Posterior vena cava (tissue), 2 donors: ENCODE measurements at places on chromosomes 6 and 20. TPM values are rescaled to one million over a fixed set of nuclear protein-coding genes. Genes with fewer than 3 reads are reported as not detected.
A peak's percentile ranks its signal among the peaks of the same experiment; 100 is the strongest.

DNA sequence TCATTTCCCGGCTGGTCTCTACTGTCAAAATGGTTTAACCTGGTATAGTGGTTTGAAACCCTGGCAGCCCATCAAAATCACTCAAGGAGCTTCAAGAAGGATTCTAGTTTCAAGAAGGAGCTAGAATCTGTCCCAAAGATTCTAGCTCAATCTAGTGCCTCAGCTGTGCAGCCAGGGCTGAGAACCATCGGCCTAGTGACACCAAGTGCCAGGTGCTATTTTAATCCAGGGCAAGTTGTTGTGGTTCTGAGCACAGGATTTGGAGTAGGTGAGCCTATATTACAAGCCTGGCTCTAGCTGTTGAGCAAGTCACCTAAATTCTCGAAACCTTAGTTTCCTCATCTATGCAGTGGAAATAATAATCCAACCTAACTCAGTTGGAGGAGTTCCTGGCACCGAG lies 3.7 kb downstream of the MOCS1 start:
- DNase-seq = no peak

NR2E1 gene
- total RNA-seq = not detected

DNA sequence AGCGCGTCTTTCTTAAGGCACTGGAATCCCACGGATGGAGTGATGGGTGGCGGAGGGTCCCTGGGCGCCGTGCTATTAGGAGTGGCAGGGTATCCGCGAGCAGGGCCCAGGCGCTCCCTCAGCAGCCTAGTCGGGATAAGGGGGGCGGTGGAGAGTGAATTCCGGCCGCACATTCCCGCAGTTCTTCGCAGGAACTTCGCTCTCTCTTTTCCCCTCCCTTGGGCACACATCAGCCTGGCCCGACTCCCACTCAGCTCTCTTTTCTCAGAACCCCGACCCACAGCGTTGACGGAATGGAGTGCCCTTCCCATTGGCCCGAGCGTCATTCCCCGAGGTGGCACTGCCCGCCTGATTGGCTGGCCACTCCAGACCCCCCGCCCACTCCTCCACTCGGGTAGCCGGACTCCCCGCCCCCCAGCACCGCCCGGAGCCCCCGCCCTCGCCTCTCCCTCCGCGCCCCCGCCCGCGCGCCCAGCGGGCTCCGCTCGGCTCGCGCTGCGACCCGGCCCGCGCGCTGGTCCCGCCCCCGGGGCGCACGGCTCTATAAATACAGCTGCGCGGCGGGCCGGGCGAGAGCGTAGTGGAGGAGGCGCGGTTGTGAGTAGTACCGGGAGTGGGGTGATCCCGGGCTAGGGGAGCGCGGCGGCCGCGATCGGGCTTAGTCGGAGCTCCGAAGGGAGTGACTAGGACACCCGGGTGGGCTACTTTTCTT lies at the start of gene ID4:
TSS of gene ID4 (plus strand) at position 572 of the 712 bp plus-strand sequence. CDS start 385 bp downstream, outside the sequence.
- peak; percentile 97 for DNase-seq

DNA sequence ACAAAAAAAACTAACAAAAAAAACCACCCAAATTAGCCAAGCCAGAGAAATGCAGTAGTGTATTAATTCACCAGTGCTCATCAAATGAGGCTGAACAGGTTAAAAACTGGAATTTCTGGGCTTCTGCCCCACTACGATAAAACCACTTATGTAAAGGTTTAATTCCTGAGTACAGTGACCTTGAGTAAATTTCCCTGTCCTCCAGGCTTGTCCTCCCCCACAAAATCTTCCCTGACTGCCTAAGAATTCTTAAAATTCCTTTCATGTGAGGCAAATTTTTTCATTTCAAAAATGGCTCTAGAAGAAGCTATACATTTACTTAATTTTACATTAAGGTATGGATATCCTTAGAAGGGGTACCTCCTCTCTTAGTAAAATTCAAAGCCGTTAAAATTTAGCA lies 80.1 kb upstream of the ID4 start:
- DNase-seq = no peak

- no peak for DNase-seq
Observed at GRCh38 chr20:53750827-53751619, 157.4 kb upstream of the ZNF217 start.

GRCh38 chr6:97128507-97128906 lies 154.5 kb downstream of the MMS22L start:
- no peak for DNase-seq

DNA sequence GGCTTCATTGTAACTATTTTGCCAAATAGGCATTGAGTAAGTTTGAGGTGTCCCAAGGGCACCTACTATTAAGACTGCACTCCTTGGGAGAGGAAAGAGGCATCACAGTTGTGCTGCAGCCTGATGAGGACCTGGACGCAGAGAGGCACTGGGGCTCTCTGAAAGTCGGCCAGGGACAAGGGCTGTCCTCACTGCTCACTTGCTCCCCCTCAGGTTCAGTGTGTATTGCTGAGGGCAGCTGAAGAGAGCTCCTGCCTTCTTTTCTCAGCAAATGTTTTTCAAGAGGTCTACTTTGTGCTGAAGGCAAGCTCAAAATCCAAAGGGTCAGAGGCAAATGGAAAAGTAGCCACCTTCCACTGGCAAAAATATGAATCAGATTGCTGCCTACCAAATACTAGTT lies 331.8 kb downstream of the RIMS1 start:
- DNase-seq = no peak

DNA sequence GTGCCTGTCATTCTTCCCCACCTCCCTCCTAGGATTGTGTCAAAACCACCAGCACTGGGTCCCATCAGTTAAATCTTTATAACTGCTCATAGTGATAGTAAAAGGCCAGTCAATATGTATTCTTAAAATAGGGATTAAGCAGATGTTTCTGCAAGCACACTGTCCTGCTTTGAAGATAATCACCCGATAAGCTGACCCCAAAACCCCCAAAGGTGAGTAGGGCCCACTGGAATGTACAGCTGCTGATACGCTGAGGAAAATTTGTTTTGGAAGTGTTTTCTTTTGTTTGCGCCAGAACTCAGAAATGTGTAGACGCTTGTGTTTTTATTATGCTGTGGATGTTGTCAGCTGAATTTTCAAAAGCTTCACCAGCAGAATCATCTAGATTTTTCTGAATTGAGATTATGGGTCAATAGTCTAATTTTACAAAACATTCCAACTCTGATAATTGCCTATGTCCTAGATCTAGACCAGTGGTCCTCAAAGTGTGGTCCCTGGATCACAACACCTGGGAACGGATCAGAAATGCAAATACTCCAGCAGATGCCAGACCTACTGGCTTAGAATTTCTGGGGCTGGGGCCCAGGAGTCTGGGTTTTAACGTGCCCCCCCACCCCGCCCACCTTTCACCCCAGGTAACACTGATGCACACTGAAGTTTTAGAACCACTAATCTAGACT lies 11.4 kb downstream of the BFSP1 start:
- DNase-seq = no peak

GRCh38 chr20:35447082-35447789 lies 8.2 kb upstream of the CEP250 start:
- DNase-seq = peak; percentile 94

DNA sequence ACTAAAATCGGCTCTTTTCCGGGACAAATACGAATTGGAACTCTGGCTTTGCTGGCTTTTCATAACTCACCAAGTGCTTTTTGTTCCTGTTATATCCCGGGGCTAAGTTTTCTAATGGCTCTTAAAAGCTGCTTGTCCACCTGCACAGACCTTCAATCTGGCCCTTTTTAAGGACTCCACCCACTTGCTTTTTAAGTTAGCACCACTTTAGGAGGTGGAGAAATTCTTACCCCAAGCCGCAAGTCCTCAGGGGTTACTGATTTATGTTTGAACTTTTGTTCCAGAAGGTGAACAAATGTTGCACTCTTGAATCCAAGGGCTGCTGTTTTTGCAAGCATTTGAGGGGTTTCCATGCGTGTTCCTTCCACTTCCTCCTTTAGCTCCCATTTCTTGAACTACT lies 37.8 kb downstream of the FAM184A start:
- DNase-seq = no peak

- no peak for DNase-seq
Observed at GRCh38 chr6:150145427-150145826, 2.6 kb downstream of the PPP1R14C start.

DNA sequence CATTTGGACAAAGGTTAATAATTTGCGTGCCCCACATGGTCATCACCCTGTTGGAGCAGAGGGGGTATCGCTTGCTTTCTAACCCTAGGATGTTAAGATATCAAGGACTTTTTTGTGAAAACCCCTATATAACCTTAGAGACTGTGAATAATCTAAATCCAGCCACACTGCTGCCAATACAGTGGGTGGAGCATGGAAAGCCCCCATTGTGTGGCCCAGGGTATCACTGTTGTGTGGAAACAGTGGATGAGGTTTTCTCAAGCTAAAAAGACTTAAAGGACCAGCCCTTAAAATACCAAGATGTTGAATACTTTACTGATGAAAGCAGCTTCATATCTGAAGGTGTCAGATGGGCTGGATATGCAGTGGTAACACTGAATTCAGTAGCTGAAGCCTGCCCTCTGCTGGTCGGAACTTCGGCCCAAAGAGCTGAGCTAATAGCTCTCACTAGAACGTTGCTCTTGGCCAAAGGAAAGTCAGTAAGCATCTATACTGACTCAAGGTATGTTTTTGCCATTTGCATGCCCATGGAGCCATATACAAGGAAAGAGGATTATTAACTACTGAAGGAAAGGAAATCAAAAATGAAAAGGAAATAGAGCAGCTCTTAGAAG lies 695.2 kb downstream of the PHF3 start:
- peak; percentile 87 for DNase-seq

- DNase-seq = no peak
Observed at GRCh38 chr6:26323525-26324294, 41.3 kb upstream of the BTN3A2 start.

- no peak for DNase-seq
Observed at GRCh38 chr20:14838663-14839628, 501.5 kb upstream of the FLRT3 start.

DNA sequence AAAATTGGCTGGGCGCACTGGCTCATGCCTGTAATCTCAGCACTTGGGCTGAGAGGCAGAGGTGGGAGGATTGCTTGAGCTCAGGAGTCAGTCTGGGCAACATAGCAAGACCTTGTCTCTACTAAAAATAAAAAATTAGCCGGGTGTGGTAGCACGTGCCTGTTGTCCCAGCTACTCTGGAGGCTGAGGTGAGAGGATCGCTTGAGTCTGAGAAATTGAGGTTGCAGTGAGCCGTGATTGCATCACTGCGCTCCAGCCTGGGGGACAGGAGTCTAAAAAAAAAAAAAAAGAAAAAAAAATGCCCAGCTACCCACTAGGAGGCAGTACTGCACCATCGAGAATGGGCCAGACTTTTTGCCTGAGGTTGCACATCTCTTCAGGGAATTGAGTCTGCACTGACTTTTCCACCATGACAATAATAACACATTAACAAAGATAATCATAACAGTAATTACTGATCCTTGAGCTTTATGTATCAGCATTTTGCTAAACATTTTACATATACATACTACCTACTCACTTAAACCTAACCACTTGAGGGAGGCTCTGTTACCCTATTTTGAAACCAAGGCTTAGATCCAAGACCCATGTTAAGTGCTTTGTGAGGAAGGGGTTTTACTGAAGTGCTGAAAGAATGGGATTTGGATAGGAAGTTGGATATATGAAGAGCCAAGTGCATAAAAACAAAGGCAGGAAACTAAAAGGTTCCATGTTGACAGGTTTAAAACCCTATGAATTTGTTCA lies 21.0 kb downstream of the SRSF3 start:
- peak; percentile 88 for DNase-seq

DNA sequence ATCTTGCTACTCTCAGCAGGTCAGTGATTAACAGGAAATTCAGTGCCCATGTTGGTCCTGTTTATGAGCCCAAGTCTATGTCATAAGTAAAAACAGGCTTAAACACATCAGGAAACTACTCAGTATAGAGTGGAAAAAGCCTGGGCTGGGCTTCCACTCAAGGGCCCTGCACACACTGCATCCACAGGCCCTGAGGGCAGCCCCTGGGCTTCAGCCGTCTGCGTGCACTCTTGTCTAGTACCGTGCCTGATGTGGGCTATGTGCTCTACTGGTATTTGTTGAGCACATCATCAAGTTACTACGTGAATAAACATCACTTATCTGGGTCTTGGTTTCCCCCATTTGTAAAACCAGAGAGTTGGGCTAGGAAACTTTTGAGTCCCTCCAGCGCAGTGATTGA lies 135.2 kb downstream of the PACRG start:
- no peak for DNase-seq

SYTL3 gene
- 6.5 TPM for total RNA-seq

- no peak for DNase-seq
Observed at GRCh38 chr6:166540631-166541331, 45.7 kb downstream of the RAMACL start.

- no peak for DNase-seq
Observed at GRCh38 chr6:27280064-27280539, 32.0 kb downstream of the POM121L2 start.

DNA sequence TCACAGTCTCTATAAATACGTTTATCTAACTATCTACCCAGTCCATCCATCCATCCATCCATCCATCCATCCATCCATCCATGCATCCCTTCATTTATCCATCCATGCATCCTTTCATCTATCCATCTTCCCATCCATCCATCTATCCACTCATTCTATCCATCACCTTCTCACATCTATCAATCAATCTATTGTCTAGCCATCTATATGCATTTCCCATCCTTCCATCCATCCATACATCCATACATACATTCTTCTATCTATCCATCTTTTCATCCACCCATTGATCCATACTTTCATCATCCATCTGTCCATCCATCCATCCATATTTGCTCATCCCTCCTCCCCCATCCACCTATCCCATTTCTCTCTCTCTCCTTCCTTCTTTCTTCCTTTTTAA lies 51.6 kb upstream of the CTNNBL1 start:
- no peak for DNase-seq

- DNase-seq = peak; percentile 57
Observed at GRCh38 chr20:25271486-25272222, 23.8 kb downstream of the PYGB start.
